ENCODE measurements at places on chromosomes 1 and 21.

- DNase-seq = no peak
Measured at GRCh38 chr1:98355656-98356383, 305.7 kb upstream of the SNX7 start.

- DNase-seq = no peak
Measured at GRCh38 chr1:212966616-212967015, 16.3 kb downstream of the VASH2 start.

- no peak for DNase-seq
Measured at GRCh38 chr1:101291562-101292380, 55.0 kb downstream of the S1PR1 start.

DNA sequence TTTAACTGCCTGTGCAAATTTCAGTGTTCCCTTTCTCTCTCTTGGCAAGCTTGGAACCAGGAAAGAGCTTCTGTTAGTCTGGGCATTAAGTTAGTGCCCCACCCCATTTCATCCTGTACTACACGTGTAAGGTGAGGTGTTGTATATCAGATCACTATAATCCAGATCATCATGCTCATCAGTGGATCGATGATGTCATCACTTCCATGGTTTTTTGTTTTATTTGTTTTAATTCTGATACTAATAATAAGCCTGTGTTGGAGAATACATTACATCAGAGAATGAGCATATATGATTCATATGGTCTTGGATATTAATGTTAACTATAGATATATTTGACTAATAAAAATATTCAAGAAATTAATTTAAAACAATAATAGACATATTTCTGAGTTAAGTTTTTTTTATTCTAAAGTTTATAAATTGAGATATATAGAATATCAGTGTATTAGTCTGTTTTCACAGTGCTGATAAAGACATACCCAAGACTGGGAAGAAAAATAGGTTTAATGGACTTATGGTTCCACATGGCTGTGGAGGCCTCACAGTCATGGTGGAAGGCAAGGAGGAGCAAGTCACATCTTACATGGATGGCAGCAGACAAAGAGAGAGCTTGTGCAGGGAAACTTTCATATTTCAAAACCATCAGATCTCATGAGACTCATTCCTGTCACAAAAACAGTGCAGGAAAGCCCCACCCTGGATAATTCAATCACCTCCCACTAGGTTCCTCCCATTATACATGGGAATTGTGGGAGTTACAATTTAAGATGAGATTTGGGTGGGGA, 588.3 kb upstream of the B3GALT2 start:
- DNase-seq = no peak

GRCh38 chr1:247448107-247448791, 9.7 kb downstream of the OR2B11 start:
- no peak for DNase-seq

- DNase-seq = no peak
Measured at GRCh38 chr1:112317140-112317539, 78.9 kb upstream of the CTTNBP2NL start.

GRCh38 chr1:12315146-12315545, 85.3 kb downstream of the VPS13D start:
- DNase-seq = no peak

DNA sequence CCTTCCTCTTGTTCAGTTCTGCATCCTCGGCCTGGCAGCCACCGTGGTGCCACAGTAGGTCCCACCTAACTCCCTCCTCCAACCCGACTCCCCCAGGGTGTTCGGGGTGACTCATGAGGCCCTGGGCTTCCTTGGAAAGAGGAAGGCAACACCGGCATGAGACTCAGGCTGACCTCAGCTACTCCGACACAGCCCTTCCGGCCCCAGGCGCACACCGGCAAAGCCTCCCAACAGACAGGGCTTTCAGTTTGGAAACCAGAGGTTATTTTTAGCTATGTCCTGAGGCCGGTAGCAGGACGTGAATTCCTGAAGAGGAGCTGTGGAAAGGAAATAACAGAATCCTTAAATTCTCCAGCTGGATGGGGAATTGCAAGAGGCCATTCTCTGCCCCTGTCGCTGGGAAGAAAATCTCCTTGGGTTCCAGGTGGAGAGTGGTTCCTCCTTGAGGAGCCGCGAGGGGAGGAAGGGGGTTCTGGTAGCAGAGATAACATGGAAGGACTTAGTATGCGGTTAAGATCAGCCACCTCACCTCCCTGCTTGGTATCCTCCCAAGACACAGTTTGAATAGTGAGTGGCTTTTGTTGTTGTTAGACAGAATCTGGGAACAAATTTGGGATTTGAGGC, 24.4 kb downstream of the PLXNA2 start:
- no peak for DNase-seq

DNA sequence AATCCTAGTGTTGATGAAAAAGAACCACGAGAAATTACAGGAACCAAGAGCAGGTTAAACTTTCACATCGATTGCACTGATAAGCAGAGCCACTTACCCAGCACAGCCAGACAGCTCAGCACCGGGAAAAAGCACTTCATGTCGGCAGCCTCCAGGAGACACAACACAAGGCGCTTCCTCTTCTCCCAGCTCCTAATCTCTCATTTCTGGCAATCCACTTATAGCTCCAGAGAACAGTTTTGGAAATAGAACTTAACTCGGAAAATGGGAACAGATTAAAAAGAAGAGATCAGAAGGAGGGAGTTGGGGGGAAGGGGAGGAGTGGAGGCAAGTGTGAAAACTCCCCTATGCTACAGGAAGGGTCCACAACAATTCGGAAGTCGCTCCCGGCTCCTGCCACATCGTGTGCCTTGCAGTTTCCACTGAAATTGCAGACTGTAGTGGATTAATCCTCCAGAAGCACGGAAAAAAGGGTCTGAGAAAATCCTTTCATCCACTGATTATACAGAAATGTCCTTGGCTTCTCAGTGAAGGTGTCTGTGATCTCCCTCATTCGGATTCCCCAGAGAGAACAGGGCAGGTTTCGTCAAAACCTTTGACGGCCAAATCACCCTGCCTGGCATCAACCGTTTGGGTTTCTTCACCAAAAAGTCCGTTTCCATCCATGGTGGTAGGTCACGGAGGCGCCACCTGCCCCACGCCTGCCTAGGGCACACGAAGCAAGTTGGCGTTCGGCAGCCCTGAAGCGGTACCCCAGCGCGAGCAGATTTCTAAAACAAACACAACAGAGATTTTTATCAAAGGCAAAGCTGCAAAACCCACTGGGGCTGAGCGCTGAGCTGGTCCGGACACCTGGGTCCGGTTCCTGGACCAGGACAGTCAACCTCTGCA, 1.1 kb downstream of the IGSF3 start:
- DNase-seq = no peak

- no peak for DNase-seq
Measured at GRCh38 chr1:55380355-55380970, 165.3 kb upstream of the USP24 start.

DNA sequence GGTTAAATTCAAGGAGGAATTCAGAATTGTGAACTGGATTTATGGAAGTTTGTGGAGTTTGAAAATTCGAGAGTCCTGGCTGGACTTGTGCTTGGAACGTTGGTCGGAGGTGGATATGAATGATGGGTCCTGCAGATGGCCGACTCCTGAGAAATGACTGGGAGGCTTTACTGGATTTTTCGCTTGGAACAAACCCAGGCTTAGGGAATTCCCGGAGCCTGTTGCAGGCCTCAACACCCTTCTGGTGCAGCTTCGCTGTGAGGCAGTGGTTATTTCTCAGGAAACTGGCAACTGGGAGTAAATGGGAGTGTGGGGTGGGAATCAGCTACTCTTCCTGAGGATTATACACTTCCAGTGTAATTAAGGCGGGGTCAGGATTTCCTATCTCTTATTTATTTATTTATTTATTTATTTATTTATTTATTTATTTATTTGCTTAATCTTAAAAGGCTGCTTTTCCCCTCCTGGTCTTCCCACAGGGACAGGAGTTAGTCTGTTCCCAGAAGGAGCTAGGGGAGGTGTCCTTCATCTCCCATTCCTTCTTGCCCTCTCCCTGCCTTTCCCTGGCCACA, 21.1 kb downstream of the MAPKAPK2 start:
- DNase-seq = no peak

- no peak for DNase-seq
Measured at GRCh38 chr1:98865796-98866195, 138.9 kb downstream of the PLPPR5 start.

GRCh38 chr21:33021150-33021549, 4.6 kb upstream of the OLIG2 start:
- no peak for DNase-seq

DNA sequence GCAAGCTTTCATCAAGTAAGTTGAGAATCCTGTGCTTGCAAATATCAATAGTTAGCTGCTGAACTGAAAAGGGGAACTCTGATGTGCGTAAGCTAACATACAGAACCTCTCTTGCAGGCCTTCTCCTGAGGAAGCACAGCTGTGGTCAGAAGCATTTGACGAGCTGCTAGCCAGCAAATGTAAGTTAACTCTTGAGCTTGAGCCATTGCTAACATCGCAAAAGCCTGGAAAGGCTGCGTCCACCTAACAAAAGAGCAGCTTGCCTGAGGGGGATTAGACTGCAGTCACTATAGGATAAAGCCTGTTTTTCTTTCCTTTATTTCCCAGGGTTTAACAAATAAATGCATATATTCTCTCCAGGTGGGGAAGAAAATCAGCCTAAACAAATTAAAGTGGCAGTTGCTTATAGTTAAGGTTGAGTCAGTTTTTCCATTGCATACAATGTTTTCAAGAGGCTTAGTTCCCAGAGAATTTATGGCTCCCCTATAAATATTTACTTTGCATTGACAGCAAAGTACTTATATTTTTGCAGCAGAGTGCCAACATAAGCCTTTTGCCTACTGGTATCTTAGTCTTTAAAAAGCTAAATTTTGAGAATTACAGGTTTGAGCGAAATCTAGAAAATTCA, 1.5 kb downstream of the RGS2 start:
- no peak for DNase-seq

GRCh38 chr1:12204140-12204539, 25.7 kb upstream of the VPS13D start:
- no peak for DNase-seq

- no peak for DNase-seq
Measured at GRCh38 chr1:159895836-159896545, 4.0 kb downstream of the CFAP45 start.

DNA sequence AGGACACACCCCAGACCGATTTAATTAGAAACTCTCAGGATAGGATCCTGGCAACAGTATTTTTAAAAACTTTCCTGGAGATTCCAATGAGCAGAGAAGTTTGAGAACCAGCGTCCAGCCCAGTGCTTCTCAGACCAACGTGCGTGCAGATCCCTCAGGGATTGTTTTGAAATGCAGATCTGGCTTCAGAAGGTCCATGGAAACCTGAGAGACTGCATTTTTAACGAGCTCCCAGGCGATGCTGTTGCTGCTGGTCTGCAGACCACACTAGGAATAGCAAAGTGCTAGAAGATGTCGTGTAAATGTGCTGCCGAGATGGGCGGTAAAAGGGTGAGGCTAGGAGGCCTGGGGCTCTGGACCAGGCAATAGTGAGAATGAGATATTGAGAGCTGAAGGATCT, 18.4 kb upstream of the CASQ1 start:
- DNase-seq = no peak

- no peak for DNase-seq
Measured at GRCh38 chr1:181545395-181545794, 62.1 kb downstream of the CACNA1E start.

DNA sequence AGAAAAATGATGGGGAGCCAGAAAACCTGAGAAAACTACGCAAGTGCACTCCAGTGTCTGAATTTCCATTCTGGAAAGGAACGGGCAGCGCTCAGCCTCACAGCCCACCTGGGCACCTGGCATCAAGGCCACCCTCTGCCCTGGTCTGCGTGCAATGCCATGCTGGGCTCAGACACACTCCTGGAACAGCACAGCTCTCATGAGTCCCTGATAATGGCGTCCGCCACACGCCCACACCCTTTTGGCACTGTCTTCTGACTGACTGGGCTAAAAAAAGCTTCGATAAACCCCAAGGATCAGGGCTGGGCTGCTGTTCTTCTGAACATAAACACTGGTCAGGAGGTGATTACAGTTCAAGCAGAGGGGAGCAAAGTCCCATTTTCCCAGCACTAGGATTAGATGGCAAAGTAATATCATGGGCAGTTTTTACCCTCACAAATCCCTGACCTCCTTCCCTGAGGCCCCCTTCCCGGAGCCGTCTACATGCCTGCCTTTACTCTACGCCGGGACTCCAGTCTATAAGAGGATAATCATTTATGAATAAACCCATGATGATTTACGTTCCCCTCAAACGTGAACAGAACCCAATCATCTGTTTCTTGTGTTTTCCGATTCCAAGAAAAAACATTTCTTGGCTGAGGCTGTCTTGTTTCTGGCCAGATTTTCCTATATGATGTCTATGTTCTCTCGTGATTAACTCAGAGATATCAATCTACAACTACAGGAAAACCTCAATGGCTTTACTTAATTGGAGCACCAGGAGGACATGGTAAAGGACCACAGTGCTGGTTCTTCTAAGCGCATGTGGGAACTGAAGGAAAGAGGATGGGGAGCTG, 22.6 kb downstream of the RCAN1 start:
- DNase-seq = no peak

- DNase-seq = no peak
Measured at GRCh38 chr1:193674292-193674944, 488.0 kb upstream of the B3GALT2 start.

GRCh38 chr1:40634901-40635655, 30.4 kb downstream of the RIMS3 start:
- no peak for DNase-seq

DNA sequence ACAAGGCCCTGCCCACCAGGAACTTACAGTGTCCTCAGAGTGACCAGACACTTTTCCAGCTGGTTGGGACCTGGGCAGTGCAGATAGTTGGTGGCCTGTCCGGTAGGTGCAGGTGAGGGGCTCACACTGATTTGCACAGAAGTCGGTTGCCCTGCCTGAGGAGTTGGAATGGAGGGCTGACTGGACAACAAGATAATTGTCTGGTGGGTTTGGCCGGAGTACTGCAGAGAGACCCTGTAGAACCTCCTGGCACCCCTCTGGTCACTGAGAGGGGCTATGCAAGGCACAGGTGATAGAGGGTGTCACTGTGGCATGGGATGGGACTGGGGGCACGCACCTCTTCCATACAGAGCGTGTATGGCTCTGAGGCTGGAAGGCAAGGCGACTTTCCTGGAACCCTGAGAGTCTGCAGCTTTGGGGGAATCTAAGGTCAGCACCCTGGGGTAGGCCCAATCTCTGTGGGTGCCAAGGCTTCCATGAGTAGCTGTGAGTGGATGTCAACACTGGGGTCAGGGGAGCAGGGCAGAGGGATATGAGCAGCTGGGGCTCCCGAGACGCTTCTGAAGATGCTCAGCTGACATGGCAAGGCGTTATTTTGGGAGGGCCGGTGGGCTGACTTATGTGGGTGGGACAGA, 7.6 kb upstream of the PLA2G2D start:
- DNase-seq = no peak
